Stimulated activated CD8-positive, alpha-beta memory T cell treated with anti-CD3 and anti-CD28 coated beads, Interleukin-15, amount 100 ng/mL, for 48 hours (primary cell): ENCODE measurements at places on chromosomes 6 and 20.

- DNase-seq: no peak
These were observed 363.8 kb upstream of the PTCHD4 start for GRCh38 chr6:48474830-48475229.

GRCh38 chr20:37348792-37349516 lies 3.0 kb downstream of the SRC start:
- no peak for DNase-seq

- peak; percentile 33 for DNase-seq
These were observed at the start of gene PKIB for GRCh38 chr6:122609881-122610689. Gene PKIB, plus strand, starts transcription at chr6:122610405. Its CDS starts 107,390 bp downstream, at chr6:122717795.

GRCh38 chr6:45469663-45470062 lies 91.9 kb upstream of the SUPT3H start:
- no peak for DNase-seq

DNA sequence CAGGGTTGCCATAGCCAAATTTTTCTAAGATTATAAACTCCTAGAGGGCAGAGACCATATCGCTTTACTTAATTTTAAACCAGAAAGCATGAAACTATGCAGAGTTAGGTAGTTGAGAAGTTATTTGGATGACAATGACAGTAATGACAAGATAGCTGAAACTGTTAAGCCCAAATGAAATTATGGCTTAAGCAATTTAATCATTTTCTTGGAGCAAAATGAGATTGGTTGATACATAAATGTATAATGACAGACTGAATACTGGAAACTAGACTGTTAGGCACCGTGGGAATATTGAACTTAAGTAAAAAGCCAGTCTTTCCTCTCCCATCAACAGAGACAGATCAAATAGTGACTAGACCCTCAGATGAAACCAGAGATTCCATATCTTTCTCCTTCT lies 670.3 kb upstream of the NRSN1 start:
- no peak for DNase-seq

DNA sequence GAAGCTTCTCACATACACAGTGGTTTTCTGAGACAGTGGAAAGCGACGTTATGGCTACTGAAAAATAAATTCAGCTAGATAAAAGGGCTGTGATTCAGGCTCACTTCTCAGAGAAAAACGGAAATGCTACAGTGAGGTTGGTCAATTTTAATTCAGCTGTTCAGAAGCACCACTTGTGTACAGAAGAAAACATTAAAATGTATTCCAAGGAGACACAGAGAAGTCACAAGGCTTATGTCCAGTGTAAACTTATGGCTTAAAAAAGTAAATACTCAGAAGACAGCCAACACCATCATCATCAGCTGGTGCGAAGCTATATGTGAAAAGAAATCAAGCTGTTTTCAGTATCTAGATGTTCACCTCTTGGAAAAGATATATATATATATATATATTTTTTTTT lies 68.6 kb downstream of the ABHD12 start:
- no peak for DNase-seq

DNA sequence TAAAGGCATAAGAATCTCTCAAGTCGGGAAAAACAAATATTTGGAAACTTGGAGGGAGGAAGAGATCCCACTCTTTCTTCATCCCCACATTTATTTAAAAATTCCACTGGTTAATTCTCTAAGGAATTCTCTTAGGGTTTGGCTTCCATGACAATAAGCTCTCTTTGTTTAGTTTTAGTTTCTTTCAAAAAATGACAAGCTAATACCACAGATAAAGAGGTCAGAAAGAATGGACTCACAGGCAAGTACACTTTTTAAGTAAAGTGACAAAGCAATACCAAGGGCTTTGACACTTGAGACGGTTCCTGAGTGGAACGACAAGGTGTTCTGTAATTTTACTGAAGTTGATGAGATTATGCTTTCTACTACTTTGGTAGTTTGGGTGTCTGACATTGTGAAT lies 872.1 kb downstream of the PHF3 start:
- DNase-seq: no peak

DNA sequence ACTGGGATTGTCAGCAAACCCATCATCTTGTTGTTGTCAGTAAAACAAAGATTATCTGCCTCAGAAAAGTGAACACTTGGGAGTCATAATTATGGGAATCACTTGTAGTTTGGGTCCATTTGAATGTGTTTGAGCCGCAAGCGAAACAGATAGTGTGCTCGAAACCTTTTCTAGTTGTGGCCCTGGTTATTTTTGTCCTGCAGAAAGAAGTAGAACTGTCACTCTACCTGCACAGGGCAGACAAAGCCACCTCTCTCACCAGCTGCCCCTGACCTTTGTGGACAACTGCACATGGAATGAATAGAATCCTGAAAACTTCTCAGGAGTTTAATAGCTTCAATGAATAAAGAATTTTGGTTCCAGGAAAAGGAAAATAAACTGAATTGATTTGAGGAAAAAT lies 156.1 kb upstream of the CHD6 start:
- DNase-seq: no peak

GRCh38 chr6:145420599-145420998 lies 314.7 kb downstream of the EPM2A start:
- DNase-seq: no peak

- no peak for DNase-seq
These were observed 835 bp downstream of the PRR18 start for GRCh38 chr6:166307082-166308032.

DNA sequence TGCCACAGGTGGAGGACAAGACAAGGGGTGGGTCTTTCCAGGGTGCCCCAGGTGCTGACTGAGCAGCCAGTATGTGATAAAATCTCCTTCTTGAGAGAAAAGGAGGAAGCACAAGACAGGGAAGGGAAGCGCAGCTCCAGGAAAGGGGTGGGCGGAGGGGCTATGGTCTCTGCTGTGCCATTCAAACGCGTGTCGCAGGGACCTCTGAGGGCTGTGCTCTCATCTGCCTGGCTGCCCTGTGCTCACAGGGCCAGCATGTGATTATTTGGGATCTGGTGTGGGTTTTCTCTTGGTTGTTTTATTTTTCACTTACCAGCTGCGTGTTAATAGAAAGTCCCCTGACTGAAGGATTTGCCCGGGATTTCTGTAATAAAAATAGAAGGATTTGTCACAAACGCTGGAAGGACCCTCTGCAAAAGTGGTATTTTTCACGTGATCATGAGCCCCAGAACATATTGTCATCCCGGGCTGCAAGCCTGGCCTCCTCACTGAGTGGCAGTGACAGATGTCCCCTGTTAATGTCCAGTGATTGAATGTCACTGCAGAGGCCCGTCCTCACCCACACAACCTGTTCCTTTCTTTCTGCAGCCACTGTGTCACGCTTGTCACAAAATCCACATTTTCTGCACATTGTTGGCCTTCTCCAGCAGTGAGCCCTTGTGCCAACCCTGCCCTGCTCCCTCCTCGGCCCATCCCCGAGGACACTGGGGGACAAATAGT lies 35.0 kb upstream of the VSX1 start:
- DNase-seq: no peak

DNA sequence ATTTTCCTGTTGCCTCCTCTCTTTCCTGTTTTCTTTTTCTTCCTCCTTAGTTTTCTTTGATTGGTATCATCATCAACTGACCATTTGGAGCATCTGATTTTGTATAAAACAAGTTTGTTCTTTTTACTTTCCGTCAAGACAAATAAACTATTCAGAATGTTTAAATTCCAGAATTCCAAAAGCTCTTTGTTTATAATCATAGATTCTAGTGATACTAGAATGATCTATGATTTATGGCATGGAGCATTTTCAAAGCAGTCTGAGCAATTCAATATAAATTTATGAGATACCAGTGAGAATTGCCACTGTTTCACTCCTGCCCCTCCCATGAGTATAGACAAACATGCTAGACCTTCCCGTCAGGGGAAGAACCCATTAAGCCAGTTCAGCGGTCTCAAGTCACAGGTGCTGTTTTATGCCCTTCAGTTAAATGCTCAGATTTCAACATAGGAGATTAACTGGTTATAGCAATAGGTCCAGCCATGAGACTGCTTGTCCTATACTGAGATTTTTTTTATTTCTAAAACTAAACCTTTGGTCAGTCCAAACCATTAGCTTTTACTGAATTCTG lies 60.7 kb downstream of the GRIK2 start:
- no peak for DNase-seq

DNA sequence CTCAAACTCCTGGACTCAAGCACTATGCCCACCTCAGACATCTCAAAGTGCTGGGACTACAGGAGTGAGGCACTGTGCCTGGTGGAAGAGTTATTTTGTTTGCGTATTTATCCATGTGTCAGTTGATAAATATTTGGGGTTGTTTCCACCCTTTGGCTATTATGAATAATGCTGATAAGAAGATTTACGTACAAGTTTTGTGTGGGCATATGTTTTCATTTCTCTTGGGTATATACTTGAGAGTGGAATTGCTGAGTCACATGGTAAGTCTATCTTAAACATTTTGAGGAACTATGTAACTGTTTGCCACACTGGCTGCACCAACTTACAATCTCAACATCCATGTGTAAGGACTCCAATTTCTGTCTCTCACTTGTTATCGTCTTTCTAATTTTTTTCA lies 200.3 kb downstream of the RNGTT start:
- no peak for DNase-seq

DNA sequence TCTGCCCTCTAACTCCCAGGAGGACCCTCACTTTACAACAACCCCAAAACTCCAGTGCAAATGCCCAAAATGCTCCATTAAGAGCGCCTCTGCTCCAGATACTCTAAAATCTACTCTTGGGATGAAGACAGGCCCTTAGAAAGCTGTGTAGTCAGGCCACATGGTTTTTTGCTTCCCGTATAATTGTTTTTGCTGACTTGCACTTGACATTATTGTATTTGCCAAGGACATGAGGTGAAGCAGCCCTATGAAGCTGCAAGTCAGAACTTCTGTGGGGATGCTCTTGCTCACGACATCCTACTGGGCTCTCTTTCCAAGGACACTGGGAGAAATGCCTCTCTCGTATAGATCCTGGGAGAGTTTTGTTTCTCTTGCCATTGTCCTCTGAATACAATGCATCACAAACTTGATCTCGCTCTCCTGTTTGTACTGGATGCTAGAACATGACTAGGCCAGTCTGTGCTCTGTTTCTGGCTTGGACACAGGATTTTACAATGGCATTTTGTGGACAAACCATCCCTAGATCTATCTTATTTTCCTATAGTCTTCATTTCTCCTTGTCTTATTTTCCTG lies 177.2 kb upstream of the DTNBP1 start:
- no peak for DNase-seq

GRCh38 chr20:10649080-10649796 lies 24.6 kb downstream of the JAG1 start:
- DNase-seq: no peak

DNA sequence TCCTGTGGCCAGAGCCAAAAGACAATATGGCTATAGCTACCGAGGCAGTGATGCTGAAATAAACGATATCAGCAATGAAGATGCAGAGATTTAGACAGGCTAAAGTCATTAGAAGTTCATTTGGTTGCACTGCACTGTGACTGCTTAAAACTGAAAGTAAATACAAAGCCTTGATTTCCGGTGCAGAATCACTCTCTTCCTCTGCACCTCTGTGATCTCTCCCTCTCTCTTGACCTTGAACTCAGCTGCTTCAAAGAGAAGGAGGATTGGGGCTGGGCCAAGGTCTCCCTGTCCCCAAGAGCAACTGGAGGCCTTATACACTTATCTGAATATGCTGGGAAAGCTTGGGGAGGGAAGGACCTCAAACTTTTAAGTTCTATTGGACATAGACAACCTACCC lies 34.6 kb upstream of the SPACA1 start:
- no peak for DNase-seq

DNA sequence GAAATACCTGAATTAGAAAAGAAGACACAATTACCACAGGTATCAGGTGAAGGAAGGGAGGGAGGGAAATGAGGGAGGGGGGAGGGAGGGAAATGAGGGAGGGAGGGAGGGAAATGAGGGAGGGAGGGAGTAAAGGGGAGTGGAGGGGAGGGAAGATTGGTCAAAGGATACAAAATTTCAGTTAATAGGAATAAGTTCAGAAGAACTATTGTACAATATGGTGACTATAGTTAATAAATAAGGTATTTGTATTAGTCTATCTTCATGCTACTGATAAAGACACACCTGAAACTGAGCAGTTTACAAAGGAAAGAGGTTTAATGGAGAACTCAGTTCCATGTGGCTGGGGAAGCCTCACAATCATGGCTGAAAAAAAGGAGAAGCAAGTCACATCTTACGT lies 185.7 kb downstream of the EYA2 start:
- no peak for DNase-seq

DNA sequence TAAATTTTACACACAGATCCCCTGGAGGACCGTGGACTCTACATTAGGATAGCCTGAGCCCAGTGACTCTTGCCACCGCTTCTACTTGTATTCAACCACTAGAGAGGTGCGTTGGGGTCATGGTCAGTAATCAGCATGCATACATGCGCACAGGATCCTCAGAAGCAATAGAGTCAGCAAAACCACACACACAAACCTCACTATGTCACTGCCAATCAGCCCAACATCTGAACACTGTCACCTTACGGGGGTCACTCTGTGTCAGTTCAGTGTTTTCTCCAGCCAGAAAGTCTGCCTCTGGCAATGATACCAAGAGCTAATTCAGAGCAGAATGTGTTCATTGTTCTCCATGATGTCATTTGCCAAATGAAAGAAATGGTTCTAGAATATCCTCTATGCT lies 225.3 kb downstream of the KHDC1L start:
- no peak for DNase-seq

- DNase-seq: no peak
These were observed 15.4 kb upstream of the SNHG17 start for GRCh38 chr20:38450412-38450975.

DNA sequence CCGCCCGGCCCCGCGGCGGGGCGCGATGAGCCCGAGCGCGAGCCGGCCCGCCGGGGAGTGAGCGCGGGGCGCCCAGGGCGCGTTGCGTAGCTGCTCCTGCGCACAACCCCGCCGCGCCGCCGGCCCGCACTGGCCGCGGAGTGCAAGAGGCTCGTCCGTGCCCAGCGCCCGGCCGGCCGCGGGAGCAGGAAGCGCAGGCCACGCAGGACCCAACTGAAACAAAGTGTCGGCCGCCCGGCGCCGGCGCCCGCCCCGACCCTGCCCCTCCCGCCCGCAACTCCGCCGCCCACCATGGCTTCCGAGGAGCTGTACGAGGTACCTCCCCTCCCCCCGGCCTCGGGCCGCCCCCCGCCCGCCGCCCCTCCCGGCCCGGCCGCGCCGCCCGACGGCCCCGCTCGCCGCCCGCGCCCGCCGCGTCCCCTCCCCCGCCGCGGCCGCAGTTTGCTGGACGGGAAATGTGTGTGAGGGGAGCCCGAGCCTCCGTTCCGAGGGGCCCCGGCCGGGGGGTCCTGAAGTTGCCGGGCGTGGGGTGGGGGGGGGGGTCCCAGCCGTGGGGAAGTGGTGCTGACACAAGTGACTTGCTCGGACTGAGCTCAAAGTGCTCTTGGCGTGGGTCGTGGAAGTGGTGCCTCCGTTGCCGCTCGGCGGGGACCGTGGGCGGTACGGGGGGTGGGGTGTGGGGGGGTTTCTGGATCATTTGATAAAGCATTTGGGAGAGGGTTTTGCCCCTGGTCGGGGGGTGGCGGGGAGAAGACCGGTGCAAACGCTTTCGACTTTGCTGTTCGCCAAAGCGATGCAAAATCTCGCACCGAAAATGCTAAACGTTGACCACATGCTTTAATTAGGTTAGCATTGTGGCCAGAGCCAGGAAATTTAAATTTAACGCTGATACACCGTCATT lies 539 bp downstream of the CDYL start:
- no peak for DNase-seq
